ENCODE measurements at places on chromosomes 1 and 21. TPM values are rescaled to one million over a fixed set of nuclear protein-coding genes. Genes with fewer than 3 reads are reported as not detected.

HSPA13 gene
- 7.8 TPM for total RNA-seq

GPR37L1 gene
- 0.04 TPM for total RNA-seq

OXCT2 gene
- 0.86 TPM for total RNA-seq

RPE65 gene
- not detected for total RNA-seq

BMP8B gene
- total RNA-seq: 0.15 TPM

SVBP gene
- total RNA-seq: 25.1 TPM

ARMH1 gene
- 0.78 TPM for total RNA-seq
